ENCODE measurements at places on chromosomes 6 and 20. TPM values are rescaled to one million over a fixed set of nuclear protein-coding genes. Genes with fewer than 3 reads are reported as not detected.

Gene HSPA12B
- polyA plus RNA-seq, result 11.0 TPM

Gene IER3
- polyA plus RNA-seq, result 18.3 TPM

Gene NRSN1
- 0.78 TPM for polyA plus RNA-seq

Gene LHFPL5
- polyA plus RNA-seq, result 0.32 TPM

Gene POM121L2
- polyA plus RNA-seq, result not detected

Gene HLA-DMB
- 51.8 TPM for polyA plus RNA-seq

Gene NAPB
- polyA plus RNA-seq, result 18.1 TPM

Gene MLN
- polyA plus RNA-seq, result 1.9 TPM

Gene STMND1
- polyA plus RNA-seq, result 0.23 TPM

Gene KCNG1
- polyA plus RNA-seq, result 5.7 TPM

Gene EEF1A2
- polyA plus RNA-seq, result 1.9 TPM

Gene INSM1
- not detected for polyA plus RNA-seq

Gene KCNK5
- polyA plus RNA-seq, result 12.7 TPM

Gene C2
- polyA plus RNA-seq, result 4.0 TPM

Gene SNTA1
- 8.7 TPM for polyA plus RNA-seq

Gene RAET1L
- not detected for polyA plus RNA-seq

Gene TMEM151B
- 0.98 TPM for polyA plus RNA-seq

Gene SLCO4A1
- polyA plus RNA-seq, result 20.5 TPM

Gene NKAPL
- 3.2 TPM for polyA plus RNA-seq

Gene PTK7
- polyA plus RNA-seq, result 217 TPM

Gene RCAN2
- 22.6 TPM for polyA plus RNA-seq

Gene BNIP5
- polyA plus RNA-seq, result 0.10 TPM

Gene FAM83C
- polyA plus RNA-seq, result not detected

Gene CST5
- 0.39 TPM for polyA plus RNA-seq

Gene ZBTB46
- polyA plus RNA-seq, result 15.5 TPM

Gene GJA10
- polyA plus RNA-seq, result not detected

Gene TBXT
- 0.06 TPM for polyA plus RNA-seq

Gene SNAP91
- polyA plus RNA-seq, result 0.86 TPM

Gene IL17F
- 0.59 TPM for polyA plus RNA-seq

Gene HNF4A
- polyA plus RNA-seq, result 50.4 TPM

Gene IFT52
- polyA plus RNA-seq, result 64.7 TPM

Gene GJA1
- polyA plus RNA-seq, result 71.9 TPM

Gene ZNF341
- 4.4 TPM for polyA plus RNA-seq

Gene MLIP
- 0.48 TPM for polyA plus RNA-seq

Gene WRNIP1
- 52.9 TPM for polyA plus RNA-seq

Gene ADGRF4
- 0.14 TPM for polyA plus RNA-seq

Gene PROCR
- 10.8 TPM for polyA plus RNA-seq

Gene MDFI
- 65.1 TPM for polyA plus RNA-seq

Gene BPIFA1
- polyA plus RNA-seq, result not detected

Gene RBCK1
- polyA plus RNA-seq, result 85.4 TPM

Gene MMP24
- 1.6 TPM for polyA plus RNA-seq

Gene TRAPPC3L
- 0.30 TPM for polyA plus RNA-seq

Gene UBD
- polyA plus RNA-seq, result 0.52 TPM

Gene NEU1
- 79.3 TPM for polyA plus RNA-seq

Gene CCN6
- polyA plus RNA-seq, result 2.5 TPM

Gene NMBR
- polyA plus RNA-seq, result 0.33 TPM

Gene PMEPA1
- 15.5 TPM for polyA plus RNA-seq

Gene TPD52L1
- 83.7 TPM for polyA plus RNA-seq

Gene GSTA2
- polyA plus RNA-seq, result 0.43 TPM

Gene RALGAPA2
- 17.4 TPM for polyA plus RNA-seq

Gene ARHGAP40
- 0.39 TPM for polyA plus RNA-seq

Gene TNFRSF6B
- polyA plus RNA-seq, result 2.2 TPM

Gene C6orf141
- 1.3 TPM for polyA plus RNA-seq

Data from renal cortex interstitium (tissue), 15 donors.